ENCODE measurements at places on chromosomes 6 and 20. TPM values are rescaled to one million over a fixed set of nuclear protein-coding genes. Genes with fewer than 3 reads are reported as not detected.

- DNase-seq = no peak
- no peak overlapping the region for H3K4me3 ChIP-seq
- no peak overlapping the region for H3K27ac ChIP-seq
- no peaks in the 10 kb centered on the region for H3K36me3 ChIP-seq
These were observed 25.8 kb upstream of the SLC16A10 start for GRCh38 chr6:111061508-111061907.

DNA sequence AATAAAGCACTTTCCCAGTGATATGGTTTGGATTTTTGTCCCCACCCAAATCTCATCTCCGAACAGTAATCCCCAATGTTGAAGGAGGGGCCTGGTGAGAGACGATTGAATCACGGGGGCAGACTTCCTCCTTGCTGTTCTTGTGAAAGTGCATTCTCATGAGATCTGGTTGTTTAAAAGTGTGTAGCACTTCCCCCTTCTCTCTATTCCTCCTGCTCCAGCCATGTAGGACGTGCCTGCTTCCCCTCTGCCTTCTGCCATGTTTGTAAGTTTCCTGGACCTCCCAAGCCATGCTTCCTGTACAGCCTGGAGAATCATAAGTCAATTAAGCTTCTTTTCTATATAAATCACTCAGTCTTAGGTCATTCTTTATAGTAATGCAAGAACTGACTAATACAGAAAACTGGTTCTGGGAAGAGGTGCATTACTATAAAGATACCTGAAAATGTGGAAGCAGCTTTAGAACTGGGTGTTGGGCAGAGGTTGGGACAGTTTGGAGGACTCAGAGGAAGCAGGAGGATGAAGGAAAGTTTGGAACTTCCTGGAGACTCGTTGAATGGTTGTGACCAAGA lies 7.4 kb downstream of the EPM2A start:
- DNase-seq = no peak
- no peaks in the 10 kb centered on the region for H3K27me3 ChIP-seq
- no peaks in the 10 kb centered on the region for H3K36me3 ChIP-seq
- H3K4me1 ChIP-seq = no peaks in the 10 kb centered on the region
- no peak overlapping the region for H3K4me3 ChIP-seq

The VSX1 gene
- not detected for total RNA-seq

The HLA-DQB2 gene
- not detected for total RNA-seq

GRCh38 chr6:169837529-169838250 lies 86.3 kb downstream of the ERMARD start:
- DNase-seq = no peak
- no peaks in the 10 kb centered on the region for H3K27me3 ChIP-seq
- H3K27ac ChIP-seq = no peak overlapping the region
- no peak overlapping the region for H3K4me3 ChIP-seq
- H3K36me3 ChIP-seq = no peaks in the 10 kb centered on the region
- no peaks in the 10 kb centered on the region for H3K4me1 ChIP-seq

- DNase-seq = no peak
- no peak overlapping the region for H3K4me3 ChIP-seq
- no peak overlapping the region for H3K27ac ChIP-seq
- H3K4me1 ChIP-seq = no peaks in the 10 kb centered on the region
These were observed 157.8 kb downstream of the SASH1 start for GRCh38 chr6:148500402-148500801.

The SOX18 gene
- not detected for total RNA-seq

The DAAM2 gene
- total RNA-seq = not detected

DNA sequence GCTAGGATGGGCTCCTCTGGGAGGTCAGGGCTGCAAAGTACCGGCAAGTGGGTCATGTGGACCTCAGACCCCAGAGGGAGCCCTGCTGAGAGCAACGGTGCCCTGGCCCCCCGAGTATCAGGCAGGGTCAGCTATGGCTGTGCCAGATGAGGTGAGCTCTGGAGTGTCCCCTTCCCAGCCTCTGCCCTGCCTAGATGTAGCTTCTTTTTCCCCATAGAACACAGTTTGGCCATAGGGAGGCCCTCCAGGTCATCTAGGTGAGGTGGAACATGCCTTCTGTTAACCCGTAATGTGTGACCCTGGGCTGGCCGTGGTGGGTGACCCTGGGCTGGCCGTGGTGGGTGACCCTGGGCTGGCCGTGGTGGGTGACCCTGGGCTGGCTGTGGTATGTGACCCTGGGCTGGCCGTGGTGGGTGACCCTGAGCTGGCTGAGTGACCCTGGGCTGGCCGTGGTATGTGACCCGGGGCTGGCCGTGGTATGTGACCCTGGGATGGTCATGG lies 21.2 kb upstream of the PCMTD2 start:
- DNase-seq = no peak
- H3K27ac ChIP-seq = no peak overlapping the region
- H3K4me3 ChIP-seq = no peak overlapping the region
- no peaks in the 10 kb centered on the region for H3K36me3 ChIP-seq
- no peaks in the 10 kb centered on the region for H3K27me3 ChIP-seq

GRCh38 chr6:107355659-107356058 lies 103.7 kb downstream of the PDSS2 start:
- no peak overlapping the region for H3K4me3 ChIP-seq
- H3K27ac ChIP-seq = no peak overlapping the region

The TRIM10 gene
- total RNA-seq = not detected

DNA sequence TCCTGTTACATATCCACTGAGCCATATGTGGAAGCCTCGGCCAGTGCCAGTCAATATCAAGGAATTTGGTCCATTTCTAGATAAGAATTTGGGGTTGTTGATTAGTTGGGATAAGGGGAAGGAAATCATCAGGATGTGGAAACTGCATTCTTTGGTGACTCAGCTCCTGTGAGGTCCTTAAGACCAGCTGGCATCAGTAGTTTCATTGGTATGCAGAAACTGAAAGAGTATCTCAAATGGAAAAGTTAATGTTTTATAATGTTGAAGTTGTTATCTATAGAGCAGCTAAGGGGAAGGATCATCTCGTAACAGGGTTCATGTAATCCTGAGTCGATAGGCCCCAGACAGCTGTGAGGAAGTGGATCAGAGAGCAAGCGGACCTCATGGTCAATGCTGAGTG lies 87.9 kb upstream of the PRND start:
- H3K27me3 ChIP-seq = no peaks in the 10 kb centered on the region
- H3K27ac ChIP-seq = no peak overlapping the region
- peaks cover 13% of the 10 kb centered on the region for H3K4me1 ChIP-seq

- no peak overlapping the region for H3K27ac ChIP-seq
- peaks cover 8% of the 10 kb centered on the region for H3K4me1 ChIP-seq
- no peak overlapping the region for H3K4me3 ChIP-seq
- no peaks in the 10 kb centered on the region for H3K27me3 ChIP-seq
- no peaks in the 10 kb centered on the region for H3K36me3 ChIP-seq
These were observed 36.6 kb downstream of the MTRES1 start for GRCh38 chr6:107064579-107065065.

DNA sequence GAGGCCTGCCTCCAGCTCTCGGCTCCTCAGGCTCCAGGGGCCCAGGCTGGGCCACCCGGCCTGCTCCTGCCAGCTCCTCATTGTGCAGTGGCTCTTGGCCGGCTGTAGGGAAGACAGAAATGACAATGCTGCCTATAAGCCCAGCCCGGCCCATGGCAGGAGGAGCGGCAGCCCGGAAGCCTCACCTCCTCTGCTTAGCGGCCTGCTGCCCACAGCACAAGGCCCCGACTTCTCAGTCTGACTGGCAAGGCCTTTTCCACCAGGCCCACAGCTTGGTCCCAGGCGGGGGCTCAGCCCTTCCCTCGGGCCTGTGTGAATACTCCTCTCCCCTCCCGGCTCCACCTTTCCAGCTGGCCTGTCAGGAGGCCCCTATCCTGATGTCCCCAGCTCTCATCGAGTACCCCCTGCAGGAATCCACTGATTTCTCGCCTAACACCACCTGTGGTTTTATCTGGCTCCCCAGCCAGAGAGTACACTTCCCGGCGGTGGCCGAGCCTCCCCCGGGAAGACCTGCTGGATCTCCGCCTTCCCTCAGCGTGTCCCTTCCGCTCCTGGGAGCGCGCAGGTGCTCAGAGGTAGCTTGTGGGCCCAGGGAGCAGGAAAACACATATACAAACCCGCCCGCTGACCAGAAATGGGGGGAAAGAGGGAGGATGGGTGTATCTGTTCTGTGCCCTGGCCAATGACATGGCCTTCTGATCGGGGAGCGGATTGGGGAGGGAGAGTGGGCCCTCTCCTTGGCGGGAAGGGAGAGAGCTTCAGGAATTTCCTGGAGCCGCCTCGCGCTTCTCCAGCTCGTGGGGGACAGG lies 963 bp downstream of the DDRGK1 start:
- DNase-seq = peak; percentile 68
- H3K27ac ChIP-seq = peak overlapping the region; percentile 72
- peaks cover 17% of the 10 kb centered on the region for H3K4me1 ChIP-seq
- H3K27me3 ChIP-seq = no peaks in the 10 kb centered on the region
- H3K36me3 ChIP-seq = peaks cover 10% of the 10 kb centered on the region

- no peak overlapping the region for H3K4me3 ChIP-seq
- no peaks in the 10 kb centered on the region for H3K36me3 ChIP-seq
- H3K27me3 ChIP-seq = no peaks in the 10 kb centered on the region
- no peaks in the 10 kb centered on the region for H3K4me1 ChIP-seq
- no peak overlapping the region for H3K27ac ChIP-seq
These were observed 110.1 kb upstream of the PTPN1 start for GRCh38 chr20:50399917-50400704.

DNA sequence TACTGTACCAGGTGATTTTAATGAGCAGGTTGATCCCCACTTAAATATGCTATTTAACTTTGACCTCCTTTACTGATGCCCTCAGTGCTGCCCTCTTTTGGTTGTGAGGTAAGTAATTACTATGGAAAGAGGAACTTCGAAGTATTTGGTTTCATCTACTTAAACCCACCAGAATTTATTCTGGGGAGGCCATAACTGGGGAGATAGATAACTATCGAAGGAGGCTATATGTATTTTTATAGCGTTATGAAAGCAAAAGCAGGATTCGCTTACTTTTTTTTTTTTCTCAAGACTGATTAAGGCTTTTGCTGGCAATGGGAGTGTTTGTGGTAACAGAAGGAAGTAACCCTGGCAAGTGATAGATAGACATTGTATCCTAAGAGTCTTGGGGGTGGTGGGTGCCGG lies 168.9 kb upstream of the CENPW start:
- DNase-seq = peak; percentile 88
- no peaks in the 10 kb centered on the region for H3K27me3 ChIP-seq
- H3K4me3 ChIP-seq = no peak overlapping the region
- H3K27ac ChIP-seq = no peak overlapping the region

DNA sequence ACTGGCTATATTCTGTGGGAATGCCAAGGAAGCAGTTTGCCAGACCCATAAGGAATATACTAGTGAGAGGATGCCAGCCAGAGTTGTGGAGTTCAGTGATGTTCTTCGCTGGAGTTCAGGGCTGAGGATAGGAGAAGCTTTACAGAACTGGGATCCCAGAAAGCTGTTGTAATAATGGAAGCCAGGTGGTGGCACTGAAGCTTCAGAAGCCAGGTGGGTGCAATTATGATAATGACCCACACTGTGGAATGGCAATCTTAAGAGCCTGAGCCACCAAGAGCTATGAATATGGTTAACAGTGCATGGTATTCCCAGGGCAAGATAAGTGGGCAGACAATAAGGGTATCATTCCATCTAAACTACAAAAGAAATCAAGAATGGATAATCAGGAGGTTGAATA lies 25.1 kb upstream of the ENPP1 start:
- H3K4me1 ChIP-seq = no peaks in the 10 kb centered on the region
- DNase-seq = peak; percentile 47
- H3K4me3 ChIP-seq = no peak overlapping the region
- H3K36me3 ChIP-seq = no peaks in the 10 kb centered on the region
- H3K27ac ChIP-seq = no peak overlapping the region
- H3K27me3 ChIP-seq = no peaks in the 10 kb centered on the region

- DNase-seq = no peak
- H3K36me3 ChIP-seq = no peaks in the 10 kb centered on the region
- H3K27me3 ChIP-seq = no peaks in the 10 kb centered on the region
- no peaks in the 10 kb centered on the region for H3K4me1 ChIP-seq
These were observed 181.5 kb upstream of the TCF21 start for GRCh38 chr6:133707456-133707855.

The EPHA7 gene
- not detected for total RNA-seq

DNA sequence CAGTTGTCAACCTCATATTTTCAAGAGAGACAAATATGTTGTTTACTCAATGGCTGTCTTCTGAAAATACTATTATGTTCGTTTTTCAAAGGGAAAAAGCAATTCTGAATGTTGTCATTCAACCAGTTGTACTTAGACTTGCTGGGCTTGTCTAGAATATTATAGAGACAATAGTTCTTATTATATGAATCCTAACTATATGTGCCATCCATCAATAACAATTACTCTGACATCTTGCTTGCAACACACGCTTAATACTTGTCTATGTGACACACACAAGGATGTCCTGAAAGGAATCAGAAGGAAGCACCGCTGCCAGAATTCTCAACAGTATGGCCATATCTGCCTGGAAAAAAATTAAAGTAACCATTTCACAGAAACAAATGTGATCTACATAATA lies 283.3 kb upstream of the NRSN1 start:
- no peaks in the 10 kb centered on the region for H3K4me1 ChIP-seq
- H3K36me3 ChIP-seq = no peaks in the 10 kb centered on the region
- H3K4me3 ChIP-seq = no peak overlapping the region
- no peak overlapping the region for H3K27ac ChIP-seq

GRCh38 chr6:47404435-47404834 lies 73.2 kb upstream of the CD2AP start:
- DNase-seq = no peak
- no peaks in the 10 kb centered on the region for H3K4me1 ChIP-seq
- H3K27me3 ChIP-seq = no peaks in the 10 kb centered on the region
- H3K36me3 ChIP-seq = no peaks in the 10 kb centered on the region
- no peak overlapping the region for H3K4me3 ChIP-seq

- no peak for DNase-seq
- H3K27ac ChIP-seq = no peak overlapping the region
- H3K36me3 ChIP-seq = no peaks in the 10 kb centered on the region
These were observed 559.4 kb upstream of the AGPAT4 start for GRCh38 chr6:161833099-161833860.

GRCh38 chr6:7566107-7566506 lies 23.9 kb upstream of the SNRNP48 start:
- H3K4me1 ChIP-seq = no peaks in the 10 kb centered on the region
- no peaks in the 10 kb centered on the region for H3K36me3 ChIP-seq
- H3K27ac ChIP-seq = no peak overlapping the region
- no peak overlapping the region for H3K4me3 ChIP-seq
- no peak for DNase-seq
- H3K27me3 ChIP-seq = no peaks in the 10 kb centered on the region

Data from Karpas-422 (cell line).